ENCODE measurements at places on chromosomes 1 and 21. TPM values are rescaled to one million over a fixed set of nuclear protein-coding genes. Genes with fewer than 3 reads are reported as not detected.

USH2A gene
- under 0.01 TPM for polyA plus RNA-seq

ATP5PF gene
- polyA plus RNA-seq = 430 TPM

C8B gene
- 0.15 TPM for polyA plus RNA-seq

DNAI4 gene
- polyA plus RNA-seq = 0.81 TPM

VPS26C gene
- 48.1 TPM for polyA plus RNA-seq

ANKRD45 gene
- 0.24 TPM for polyA plus RNA-seq

SEMA4A gene
- polyA plus RNA-seq = 1.7 TPM
